EH (cell line): ENCODE measurements at places on chromosomes 16 and 17.

- no peak for DNase-seq
Measured at GRCh38 chr16:2471653-2472487, 773 bp downstream of the NTN3 start.

- DNase-seq: peak; percentile 26
Measured at GRCh38 chr17:39729280-39729851, 966 bp downstream of the MIEN1 start.

DNA sequence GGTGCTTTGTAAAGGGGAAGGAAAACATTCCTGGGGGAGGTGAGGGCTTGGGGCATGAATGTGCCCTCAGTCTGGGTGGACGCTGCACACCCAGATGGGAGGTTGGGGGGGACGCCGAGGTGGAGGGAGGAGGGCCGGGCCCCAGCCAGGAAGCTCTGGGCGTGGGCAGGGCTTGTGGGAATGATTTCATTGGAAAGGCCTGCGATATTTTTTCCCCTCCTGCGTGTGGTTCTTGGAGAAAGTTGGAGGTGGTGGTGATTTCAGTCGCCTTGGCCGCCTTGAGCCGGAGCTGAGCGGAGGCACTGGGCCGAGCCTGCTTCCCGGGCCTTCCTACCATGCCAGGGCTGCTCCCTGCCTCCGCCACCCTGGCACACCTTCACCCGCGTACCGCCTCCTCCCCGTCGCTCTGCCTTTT, 26.4 kb upstream of the CLEC18A start:
- DNase-seq: peak; percentile 91

DNA sequence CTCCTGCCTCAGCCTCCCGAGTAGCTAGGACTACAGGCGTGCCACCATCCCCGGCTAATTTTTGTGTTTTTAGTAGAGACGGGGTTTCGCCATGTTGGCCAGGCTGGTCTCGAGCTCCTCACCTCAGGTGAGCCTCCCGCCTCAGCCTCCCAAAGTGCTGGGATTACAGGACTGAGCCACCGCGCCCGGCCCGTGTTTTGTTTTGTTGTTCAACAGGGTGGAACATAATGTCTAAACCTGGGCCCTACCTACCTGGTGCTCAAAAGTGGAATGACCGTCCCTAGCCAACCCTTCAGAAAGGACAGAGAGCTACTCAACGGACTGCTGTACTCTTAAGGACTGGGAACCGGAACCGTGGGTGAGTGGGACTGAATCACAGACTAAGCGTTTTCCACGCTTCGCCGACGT, 772 bp upstream of the KIF22 start:
- DNase-seq: no peak
